ENCODE measurements at places on chromosomes 1 and 21.

DNA sequence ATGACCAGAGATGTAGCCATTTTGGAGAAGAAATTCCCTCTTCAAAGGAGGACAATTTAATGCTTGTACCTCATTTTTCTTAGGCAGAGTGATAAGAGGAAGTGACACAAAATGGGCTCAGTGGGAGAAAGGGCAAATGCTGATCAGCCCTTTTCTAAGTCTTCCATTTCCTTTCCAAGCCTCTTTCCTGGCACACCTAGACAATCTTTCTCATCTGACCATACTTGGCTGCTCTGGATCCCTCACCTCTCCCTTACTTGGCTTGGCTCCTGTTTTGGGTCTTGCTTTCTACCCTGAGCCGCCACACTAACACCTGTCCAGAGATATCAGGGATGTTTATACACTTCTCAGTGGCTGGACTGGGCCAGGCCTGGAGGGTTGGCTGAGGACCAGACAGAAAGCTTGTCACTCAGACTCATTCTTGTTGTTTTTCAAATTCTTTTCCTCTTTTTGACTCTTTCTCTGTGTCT lies 13.1 kb downstream of the TXNIP start:
- no peak for DNase-seq

DNA sequence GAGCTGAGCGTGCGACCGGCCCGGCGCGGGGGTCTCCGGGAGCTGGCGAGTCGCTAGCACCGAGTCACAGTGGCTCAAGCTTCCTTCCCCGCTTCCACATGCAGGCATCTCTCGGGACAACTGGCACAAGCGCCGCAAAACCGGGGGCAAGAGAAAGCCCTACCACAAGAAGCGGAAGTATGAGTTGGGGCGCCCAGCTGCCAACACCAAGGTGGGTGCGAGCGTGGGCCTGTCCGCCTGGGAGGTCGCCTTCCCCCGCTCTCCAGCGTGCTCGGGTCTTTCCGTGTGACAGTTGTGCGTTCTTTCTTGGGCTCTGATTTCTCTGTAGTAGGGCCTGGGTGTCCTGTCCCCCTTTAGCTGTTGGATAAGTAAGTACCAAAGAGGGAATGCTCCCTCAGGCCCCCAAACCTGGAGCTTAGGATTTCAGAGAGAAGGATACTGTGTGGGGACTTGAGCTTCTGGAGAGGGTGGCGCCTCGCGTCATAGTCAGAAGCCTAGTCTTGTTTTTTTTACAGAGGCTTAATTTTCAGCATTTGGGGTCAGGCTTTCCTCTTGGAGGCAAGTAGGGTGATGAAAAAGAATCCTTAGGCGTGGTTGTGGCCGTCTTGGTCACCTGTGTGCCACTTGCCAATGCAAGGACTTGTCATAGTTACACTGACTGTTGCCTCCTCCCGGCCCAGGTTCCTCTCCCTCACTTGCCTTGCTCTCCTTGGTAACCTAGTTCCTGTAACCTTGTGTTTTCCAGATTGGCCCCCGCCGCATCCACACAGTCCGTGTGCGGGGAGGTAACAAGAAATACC lies 790 bp downstream of the RPS8 start:
- DNase-seq = no peak

GRCh38 chr1:7707527-7707926 lies 63.6 kb upstream of the VAMP3 start:
- no peak for DNase-seq

DNA sequence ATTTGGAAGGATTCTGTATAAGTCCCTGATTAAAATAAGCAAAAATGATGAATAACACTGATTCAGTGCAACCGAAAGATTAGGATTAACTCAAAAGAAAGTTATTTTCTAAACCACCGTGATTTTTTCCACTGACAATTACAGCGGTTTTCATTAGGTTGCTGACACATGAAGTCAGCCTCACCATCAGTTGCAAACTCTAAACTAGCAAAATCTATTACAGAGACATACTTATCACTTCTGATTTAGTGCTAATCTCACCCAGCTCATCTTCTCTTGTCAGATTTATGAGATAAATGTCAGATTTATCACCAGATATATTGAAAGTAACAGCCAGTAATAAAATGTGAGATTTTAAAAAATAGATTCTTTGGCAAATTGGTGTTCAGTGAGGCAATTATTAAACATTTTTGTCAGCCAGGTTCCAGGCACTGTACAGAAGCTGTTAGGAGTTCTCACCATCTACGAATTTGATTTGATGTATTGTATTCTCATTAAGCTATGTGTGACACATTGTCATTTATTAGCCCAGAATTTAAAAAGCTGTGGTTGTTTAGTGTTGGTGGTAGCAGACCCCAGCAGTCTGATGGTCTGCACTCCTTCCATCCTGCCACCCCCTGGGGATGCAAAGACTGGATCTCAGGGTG lies 37.3 kb upstream of the LGALS8 start:
- DNase-seq = no peak

GRCh38 chr1:219686171-219686570 lies 73.3 kb upstream of the ZC3H11B start:
- DNase-seq = no peak

- DNase-seq = no peak
These were observed 2.5 kb upstream of the POGK start for GRCh38 chr1:166836733-166837132.

DNA sequence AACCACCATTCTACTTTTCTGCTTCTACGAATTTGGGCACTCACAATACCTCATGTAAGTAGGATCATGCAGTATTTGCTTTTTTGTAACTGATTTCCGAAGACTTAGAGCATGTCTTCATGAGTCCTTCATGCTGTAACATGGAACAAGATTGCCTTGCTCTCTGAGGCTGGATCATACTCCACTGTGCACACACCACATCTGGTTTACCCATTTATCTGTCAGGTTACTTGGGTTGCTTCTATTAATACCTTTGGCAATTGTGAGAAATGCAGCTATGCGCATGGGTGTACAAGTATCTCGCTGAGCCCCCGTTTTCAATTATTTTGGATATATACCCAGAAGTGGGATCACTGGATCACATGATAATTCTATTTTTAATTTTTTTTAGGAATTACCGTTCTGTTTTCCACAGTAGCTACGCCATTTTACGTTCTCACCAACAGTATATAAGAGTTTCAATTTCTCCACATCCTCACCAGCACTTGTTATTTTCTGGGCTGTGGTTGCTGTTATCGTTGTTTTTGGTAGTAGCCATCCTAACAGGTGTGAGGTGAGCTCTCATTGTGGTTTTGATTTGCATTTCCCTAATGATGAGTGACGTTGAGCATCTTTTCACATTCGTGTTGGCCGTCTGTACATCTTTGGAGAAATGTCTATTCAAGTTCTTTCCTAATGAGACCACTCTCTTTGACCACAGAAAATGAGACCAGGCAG lies 10.7 kb upstream of the SLC2A5 start:
- DNase-seq = no peak

GRCh38 chr21:39715804-39716397 lies 29.1 kb upstream of the IGSF5 start:
- peak; percentile 44 for DNase-seq

DNA sequence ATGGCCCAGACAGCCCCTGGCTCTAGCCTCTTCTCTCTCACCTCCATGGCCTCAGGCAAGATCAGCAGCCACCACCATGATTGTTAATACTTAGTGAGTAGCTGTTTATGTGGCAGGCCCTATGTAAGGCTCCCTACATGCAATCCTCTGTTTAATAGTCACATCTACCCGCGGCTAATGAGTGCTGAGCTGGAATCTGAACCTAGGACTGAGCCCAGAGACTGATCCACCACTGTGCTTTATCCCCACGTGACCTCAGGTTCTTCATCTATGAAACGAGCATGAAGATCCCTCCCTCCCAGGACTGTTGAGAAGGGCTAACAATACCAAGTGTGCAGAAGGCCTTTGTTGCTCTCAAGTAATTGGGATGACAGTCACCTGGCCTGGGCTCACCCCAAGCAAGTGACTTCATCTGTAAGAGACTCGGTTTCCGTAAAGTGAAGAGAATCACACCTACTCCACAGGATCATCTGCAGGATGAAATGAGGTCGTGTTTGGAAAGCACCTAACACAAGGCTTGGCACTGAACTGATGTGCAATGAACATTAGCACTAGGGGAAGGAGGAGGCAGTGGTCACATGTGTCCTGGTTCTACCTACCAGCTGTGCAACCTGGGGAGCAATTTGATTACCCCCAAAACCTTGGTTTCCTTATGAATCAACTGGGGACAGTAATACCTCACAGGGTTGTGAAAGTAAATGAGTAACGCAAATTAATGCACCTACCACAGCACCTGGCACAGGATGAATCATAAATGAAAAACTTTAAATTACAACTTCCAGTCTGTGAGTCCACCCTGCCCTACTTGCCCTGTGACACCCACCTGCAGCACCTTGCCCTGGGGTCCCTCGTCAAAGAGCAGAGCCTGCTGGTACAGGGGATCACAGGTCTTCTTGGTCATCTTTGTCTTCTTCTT lies 37.2 kb downstream of the RIMS3 start:
- DNase-seq = no peak

DNA sequence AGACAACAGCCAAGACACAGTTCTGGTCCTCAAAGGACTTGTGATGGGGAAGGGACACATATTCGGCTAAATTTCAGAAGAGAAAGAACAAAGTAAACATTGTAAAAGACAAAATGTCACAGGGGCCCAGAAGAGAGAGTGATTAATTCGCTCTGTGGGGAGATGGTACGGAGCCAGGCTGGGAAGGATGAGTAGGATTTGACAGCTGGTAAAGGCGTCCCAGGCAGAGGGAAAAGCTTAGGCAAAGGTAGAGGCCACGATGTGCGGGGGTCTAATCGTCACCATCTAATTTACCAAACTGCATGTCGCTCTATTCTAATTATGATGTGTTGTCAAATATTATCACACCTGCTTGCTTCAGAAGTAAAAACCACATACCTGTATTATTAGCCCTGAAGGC lies 17.3 kb upstream of the EFNA1 start:
- no peak for DNase-seq

DNA sequence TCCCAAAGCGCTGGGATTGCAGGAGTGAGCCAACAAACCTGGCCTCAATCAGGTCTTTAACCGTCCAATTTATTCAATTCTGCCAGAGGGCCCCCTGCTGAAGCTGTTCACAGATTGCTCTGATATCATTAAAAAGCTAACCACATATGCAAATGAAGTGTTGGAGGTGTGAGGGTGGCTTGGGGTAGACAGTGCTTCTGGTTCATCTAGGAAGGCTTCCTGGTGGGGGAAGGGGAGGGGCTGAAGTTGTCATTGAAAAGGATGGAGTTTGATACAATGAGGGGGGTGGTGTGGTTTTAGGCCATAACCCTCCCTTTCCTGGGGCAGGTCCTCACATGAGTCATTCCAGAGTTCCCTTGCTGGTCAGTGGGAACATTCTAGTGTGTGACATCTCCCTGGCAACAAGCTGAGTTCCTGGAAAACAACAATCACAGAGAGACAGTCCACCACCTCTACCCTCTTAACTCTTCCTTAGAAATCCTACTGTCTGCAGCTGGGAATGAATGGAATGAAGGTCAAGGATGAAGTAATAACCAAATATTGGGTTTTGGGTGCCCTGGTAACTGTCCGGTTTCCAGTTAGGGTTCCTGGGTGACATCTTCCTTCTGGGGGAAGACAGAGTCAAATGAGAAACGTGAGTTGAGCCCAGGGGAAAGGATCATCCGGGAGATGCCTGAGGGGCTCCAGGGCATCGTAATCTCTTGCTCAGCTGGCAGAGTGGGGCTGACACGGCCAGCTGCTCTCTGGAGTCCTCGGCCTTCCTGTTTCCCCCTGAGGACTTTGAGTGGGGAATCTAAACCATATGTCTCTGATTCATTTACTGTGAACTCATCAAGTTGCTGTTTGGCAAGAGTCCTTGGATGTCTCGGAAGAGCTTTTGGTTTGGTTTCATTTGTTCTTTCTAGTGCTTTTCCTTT lies 32.2 kb downstream of the BATF3 start:
- DNase-seq = no peak

- no peak for DNase-seq
These were observed 13.4 kb upstream of the B3GALT5 start for GRCh38 chr21:39599191-39599970.

- DNase-seq = no peak
These were observed 616 bp downstream of the MCOLN3 start for GRCh38 chr1:85047472-85048295.

- no peak for DNase-seq
These were observed 68.5 kb upstream of the PLXNA2 start for GRCh38 chr1:208312706-208313105.

GRCh38 chr1:234746798-234747196 lies 136.8 kb upstream of the IRF2BP2 start:
- DNase-seq = no peak

Measured in neuronal stem cell (in vitro differentiated cells).